GM23248 (cell line): ENCODE measurements at places on chromosomes 11 and 22.

DNA sequence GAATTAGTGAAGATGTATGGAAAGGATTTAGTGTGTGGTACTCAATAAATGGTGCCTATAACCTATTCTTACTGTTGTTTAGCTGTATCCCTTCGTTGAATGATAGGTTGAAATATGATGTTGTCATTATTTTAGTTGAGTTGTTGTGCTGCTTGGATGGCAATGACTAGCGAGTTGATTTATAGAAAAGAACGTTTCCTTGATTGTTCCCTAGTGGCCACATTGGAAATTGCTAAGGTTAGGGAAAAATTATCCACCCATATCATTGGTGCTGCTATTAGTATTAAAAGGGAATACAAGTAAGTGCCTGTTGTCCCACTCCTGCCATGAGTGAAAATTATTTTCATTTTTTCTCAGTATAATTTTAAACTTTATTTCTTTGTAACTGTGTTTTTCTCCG lies 14.5 kb downstream of the EMSY start:
- peak; percentile 2 for DNase-seq

- DNase-seq: peak; percentile 92
These were observed 18.2 kb downstream of the TEAD1 start for GRCh38 chr11:12692229-12693075.

GRCh38 chr22:45317551-45318167 lies 7.9 kb downstream of the FAM118A start:
- DNase-seq: peak; percentile 87

- peak; percentile 88 for DNase-seq
These were observed 16.8 kb downstream of the EXT2 start for GRCh38 chr11:44112091-44112821.

- DNase-seq: no peak
These were observed 1268.8 kb upstream of the CNTN5 start for GRCh38 chr11:97751952-97752351.

GRCh38 chr11:76628408-76628947 lies 42.1 kb downstream of the LRRC32 start:
- no peak for DNase-seq

- no peak for DNase-seq
These were observed 56.8 kb upstream of the SHANK2 start for GRCh38 chr11:71309181-71309580.

DNA sequence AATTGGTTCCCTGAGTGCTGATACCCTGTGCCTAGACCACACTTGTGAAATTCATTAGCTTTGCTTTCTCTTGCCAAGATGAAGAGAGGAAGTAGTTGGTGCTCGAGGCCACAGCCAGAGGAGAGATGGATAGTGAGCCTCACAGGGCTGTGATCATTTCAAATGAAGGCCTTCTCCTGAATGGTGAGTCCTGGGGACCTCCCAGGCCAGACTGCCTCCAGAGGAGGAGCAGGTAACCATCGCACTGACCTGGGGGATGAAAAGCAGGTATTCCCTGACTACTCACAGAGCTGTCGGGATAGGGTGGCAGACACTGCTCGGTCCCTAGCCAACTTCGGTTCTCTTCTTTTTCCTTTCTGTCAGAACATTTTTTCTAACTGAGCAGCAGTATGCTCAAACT lies 4.8 kb upstream of the FXYD6 start:
- no peak for DNase-seq

DNA sequence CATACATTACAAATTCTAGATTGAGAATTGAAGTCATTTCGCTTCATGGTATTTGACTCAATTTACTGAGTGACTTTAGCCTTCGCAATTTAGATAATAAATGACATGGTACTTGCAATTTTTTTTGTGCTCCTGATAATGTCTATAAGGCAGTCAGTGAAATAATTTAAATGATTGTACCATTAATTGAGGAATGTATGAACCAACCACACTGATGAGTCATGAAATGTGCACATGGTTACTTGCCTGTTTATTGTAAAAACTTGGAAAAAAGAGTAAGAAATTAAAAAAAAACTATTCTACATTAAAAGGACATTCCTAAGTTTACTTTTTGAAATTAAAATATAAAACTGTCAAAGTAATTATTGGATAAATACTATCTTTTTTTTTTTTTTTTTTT lies 43.3 kb downstream of the DNAJC24 start:
- peak; percentile 71 for DNase-seq

DNA sequence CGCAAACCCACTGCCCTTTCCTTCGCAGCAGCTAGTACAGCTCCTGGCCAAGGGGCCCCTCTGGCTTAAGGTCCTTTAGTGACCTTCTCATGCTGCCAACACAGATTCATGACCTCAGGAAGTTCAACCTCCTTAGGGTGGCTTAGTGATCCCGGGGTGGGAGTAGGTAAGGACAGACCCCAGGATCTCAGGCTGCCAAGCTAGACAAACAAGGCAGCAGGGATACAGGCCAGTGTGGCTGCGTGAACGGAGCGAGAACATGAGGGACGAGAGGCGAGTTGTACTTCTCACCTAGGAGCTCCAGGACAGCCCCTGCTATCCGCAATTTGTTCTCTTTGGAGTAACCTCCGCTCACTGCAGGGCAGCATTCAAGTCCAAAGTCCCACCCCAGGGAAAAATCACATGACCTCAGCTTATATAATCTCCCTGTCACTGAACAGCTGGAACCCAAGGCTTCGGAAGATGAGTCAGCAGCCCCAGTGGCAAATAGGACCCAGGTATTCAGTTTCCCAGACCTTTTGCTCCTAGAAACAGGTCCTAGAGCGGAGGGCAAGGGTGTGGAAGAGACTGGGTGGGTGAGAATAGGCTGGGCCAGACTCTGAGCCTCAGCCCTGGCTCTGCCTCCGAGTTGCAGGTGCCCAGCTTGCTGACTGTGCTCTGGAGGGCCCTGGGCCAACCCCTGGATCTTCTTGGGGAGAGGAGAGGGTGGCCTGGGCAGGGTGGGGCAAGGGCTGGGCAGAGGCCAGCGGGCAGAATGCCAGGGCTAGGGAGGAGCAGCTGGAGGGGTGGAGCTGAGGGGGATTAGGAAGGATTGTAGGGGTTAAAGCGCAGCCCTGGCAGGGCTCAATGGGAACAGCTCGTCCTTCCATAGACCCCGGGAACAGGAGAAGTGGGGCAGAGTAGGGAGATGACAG lies 13.1 kb downstream of the USP2 start:
- DNase-seq: no peak

- no peak for DNase-seq
These were observed 827 bp upstream of the MUC2 start for GRCh38 chr11:1073851-1074243.

GRCh38 chr22:41595703-41596102 lies 6.1 kb upstream of the PMM1 start:
- DNase-seq: no peak

DNA sequence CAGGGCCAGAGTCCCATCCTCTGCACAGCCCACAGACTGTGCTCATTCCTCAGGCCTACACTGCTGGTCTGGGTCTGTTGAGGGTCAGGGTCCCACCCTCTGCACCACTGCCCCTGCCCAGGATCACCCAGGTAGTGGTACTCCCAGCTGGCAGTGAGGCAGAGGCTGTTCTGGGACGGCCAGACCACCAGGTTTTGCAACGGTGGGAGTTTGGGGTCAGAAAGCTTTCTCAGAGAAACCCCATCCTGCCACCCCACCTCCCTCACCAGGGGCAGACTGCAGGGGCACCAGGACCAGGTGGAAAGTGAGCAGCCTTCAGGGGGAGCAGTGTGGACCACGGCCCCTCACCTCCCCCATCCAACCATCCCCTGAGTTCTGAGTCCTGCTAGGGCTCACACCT lies 10.8 kb downstream of the NPTXR start:
- no peak for DNase-seq

GRCh38 chr11:7251836-7252682 lies at the start of gene SYT9:
Gene SYT9 (plus strand): TSS chr11:7251904. CDS start chr11:7252187, 283 bp downstream.
- peak; percentile 46 for DNase-seq
